ENCODE measurements at places on chromosomes 11 and 22.

GRCh38 chr11:111441443-111441842 lies 62.4 kb upstream of the POU2AF1 start:
- peak; percentile 48 for DNase-seq

GRCh38 chr22:39958009-39958711 lies 2.0 kb upstream of the TMA7B start:
- no peak for DNase-seq

GRCh38 chr11:76456571-76456970 lies 11.8 kb downstream of the EMSY start:
- DNase-seq, result no peak

DNA sequence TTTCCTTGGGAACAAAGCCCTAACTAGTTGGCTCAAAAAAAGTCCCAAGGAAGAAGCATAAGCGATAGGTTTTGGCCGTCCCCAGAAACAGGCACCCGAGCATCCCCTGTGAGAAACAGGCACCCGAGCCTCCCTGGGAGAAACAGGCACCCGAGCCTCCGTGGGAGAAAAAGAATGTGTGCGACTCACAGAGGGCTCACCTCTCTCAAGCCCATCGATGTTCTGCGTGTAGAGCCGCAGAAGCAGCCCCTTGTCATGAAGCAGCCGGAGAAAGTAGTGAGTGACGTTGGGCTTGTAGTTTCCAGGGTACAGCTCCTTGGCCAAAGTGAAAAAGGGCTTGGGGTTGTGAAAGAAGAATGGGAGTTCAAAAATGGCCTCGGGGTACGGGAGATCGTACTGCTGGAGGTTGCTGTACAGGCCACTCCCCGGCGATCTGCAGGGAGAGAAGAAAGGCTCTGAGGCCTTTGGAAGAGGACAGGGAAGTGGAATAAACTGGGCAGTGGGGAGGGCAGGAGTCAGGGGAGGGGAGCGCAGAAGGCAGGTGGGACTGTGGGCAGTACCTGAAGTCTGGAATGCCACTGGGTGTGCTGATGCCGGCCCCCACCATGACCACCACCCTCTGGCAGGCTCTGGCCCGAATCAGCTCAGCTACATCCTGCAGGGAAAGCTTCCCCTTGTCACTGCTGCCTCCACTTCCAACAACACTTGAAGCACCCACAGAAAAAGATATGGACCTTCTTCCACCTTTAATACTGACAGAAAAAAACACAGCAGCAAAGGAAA lies 3.2 kb downstream of the SIRT3 start:
- DNase-seq, result no peak

GRCh38 chr11:17770048-17770652 lies 35.6 kb downstream of the KCNC1 start:
- DNase-seq, result no peak

DNA sequence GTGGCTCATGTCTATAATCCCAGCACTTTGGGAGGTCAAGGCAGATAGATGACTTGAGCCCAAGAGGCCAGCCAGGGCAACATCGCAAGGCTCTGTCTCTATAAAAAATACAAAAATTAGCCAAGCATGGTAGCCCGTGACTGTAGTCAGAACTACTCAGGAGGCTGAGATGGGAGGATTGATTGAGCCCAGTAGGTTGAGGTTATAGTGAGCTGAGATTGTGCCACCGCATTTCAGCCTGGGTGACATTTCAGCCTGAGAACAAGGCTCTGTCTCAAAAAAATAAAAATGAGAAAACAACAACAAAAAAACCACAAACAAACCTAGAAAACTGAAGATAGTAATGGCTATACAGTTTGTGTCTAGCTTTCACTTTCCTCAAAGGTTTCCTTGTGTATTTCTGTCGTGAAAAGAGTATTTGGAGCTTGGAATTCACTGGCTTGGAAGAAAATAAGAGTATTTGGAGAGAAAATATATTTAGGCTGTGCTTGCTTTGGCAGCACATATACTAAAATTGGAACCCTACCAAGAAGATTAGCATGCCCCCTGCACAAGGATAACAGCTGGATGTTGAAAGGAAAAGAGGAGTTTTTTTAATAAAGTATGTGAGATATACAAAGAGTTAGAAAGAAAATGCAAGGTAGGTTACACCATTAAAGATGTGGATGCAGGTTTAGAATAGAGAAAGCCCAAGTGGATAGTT lies 3.9 kb upstream of the BIRC3 start:
- DNase-seq, result no peak

DNA sequence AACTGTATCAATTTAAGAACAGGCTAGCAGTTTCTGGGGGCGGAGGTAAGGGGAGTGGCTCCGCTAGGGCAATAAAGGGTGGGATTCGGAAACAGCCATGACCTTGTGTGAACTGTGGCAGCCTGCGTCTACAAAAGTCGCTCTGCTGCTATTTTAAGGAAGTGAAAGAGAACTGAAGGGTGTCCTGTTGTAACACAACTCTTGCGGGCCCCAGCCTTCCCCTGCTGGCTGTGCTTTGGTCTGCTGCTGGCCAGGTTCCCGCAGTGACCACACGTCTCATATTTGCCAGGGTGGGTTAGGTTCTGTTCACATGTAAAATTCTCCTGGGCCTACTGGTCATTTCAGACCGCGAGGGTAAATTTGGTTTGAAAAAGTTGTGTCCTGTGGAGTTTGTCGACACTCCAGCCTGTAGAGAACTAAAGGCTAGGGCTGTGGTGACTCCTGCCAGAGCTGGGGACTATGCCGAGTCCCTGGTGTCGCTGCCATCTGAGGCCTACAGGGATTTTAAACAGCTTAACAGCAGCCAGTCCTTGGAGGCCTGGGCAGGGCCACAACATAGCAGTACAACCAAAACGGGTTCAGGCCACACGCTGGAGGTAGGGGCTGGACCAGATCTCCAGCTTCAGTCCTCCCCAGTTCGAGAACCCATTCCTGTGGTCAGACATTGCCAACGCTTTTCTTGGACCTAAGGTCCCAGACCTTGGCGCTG lies 1.1 kb upstream of the PPFIBP2 start:
- DNase-seq, result peak; percentile 75

DNA sequence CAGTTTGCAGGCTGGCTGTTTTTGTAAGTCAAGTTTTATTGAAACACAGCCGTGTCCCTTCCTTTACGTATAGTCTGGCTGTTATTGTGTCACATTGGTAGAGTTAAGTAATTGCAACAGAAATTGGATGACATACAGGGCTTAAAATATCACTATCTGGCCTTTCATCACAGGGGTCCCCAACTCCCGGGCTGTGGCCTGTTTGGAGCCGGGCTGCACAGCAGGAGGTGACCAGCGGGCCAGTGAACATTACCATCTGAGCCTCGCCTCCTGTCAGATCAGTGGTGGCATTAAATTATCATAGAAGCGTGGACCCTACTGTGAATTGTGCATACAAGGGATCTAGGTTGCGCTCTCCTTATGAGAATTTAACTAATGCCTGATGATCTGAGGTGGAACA lies 31.7 kb downstream of the EXT2 start:
- DNase-seq, result no peak

GRCh38 chr11:132050577-132051165 lies 680.3 kb downstream of the NTM start:
- no peak for DNase-seq

GRCh38 chr11:20937826-20938225 lies 268.4 kb downstream of the NELL1 start:
- no peak for DNase-seq

DNA sequence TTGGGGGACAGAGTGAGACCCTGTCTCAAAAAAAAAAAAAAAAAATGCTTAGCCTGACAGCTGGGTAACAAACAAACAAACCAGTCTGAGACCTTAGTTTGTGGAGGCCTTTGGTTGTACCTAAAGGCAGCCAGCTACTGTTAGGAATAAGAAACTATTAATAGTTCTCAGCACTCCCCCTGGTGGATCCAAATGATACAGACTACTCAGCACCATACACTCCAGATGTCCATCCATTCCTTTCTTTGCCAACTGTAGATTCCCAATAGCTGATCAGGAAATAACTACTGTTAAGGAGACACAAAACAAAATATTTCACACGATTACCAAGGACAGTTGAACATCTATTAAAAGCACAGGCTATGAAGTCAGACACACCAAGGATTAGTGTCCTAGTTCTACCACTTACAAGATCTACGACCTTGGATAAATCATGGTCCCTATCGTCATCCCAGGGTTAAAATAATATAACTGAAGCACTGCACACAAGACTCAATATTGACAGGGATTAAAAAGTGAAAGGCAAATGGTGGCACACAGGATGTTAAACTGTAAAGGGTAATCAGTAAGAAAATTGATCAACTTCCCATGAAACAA lies 17.2 kb downstream of the CLDN25 start:
- peak; percentile 62 for DNase-seq

DNA sequence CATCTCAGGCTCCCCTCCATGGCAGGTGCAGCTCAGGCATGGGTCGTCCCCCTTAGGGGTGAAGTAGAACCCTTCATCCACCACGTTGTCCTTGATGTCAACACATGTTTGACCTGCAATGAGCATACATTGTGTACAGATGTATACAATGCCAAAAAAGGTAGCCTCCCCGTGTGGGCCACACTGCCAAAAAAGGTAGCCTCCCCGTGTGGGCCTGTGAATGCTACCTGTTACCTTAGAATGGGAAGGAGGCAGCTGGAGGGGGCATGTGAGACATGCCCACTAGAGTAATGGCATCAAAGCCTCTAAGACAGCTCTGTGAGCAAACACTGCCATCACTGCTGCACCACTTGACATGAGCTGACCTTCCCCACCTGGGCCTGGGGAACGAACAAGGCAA lies 73.7 kb downstream of the DGCR2 start:
- no peak for DNase-seq

- no peak for DNase-seq
Observed at GRCh38 chr11:92557879-92558278, 333.3 kb downstream of the FAT3 start.

GRCh38 chr11:8234910-8235309 lies 28.8 kb downstream of the LMO1 start:
- DNase-seq, result no peak

DNA sequence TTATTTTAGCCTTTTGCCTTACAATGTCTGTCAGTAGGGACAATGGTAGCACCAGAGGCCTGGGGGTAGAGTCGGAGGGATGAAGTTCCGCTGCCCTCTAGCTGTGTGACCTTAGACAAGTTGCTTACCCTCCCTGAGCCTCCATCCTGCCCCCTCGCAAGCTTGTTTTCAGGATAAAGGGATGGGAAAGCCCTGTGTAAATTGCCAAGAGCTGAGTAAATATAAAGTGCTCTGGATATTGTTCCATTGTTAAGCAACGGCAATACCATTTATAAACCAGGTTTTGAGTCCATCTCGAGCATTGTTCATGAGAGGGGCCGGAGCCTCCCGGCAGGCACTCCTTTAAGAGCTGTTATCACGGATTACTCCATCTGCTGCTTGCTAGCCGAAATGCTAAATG lies 72.9 kb downstream of the ZBTB16 start:
- no peak for DNase-seq

DNA sequence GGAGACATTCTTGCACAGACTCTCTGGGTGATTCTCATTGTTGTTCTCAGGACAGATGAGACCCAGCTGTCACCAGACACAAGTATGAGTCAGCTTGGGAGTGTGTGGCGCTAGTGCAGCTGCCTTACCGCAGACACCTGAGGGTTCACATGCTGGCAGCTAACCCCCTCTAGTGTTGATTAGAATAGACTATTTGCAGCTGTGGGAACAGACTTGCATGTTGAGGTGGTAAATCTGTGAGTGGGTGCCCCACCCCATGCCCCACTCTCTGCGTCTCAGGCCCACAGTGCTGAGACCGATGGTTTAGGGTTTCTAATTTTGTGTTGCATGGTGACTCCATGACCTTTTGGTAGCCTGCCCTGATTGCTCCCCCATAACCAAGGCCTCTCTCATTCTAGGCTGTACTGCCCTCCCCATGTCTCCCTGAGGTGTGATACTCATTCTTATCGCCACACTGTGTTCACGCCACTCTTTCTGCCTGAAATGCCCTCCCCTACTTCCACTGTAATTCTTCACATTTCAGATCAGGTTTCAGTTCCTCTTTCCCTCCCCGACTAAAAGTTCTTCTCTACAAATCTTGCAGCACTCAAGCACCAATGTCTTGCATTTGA lies 73.7 kb upstream of the KIRREL3 start:
- DNase-seq, result peak; percentile 67

GRCh38 chr11:91563176-91563575 lies 661.4 kb upstream of the FAT3 start:
- no peak for DNase-seq

DNA sequence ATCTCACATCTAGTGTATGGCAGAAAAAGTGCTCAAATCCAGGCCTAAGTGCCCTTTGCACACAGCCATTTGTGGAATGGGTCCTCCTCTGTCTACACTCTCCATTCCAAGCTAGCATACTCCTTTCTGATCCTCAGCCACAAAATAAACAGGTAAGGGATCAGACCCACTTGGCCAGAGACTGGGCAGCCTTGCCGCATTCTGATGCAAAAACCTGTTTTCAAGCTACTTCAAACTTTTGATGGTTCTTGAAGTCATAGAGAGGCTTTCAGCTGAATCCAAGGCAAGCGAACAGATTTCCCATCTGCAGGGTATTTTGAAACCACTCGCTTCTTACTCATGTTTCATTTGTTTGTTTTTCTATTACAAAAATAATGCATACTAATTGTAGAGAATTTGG lies 136.6 kb upstream of the NAV2 start:
- no peak for DNase-seq

GRCh38 chr11:134604886-134605285 lies 192.8 kb upstream of the B3GAT1 start:
- DNase-seq, result no peak

- peak; percentile 57 for DNase-seq
Observed at GRCh38 chr11:9765320-9766101, 101.6 kb downstream of the SWAP70 start.

DNA sequence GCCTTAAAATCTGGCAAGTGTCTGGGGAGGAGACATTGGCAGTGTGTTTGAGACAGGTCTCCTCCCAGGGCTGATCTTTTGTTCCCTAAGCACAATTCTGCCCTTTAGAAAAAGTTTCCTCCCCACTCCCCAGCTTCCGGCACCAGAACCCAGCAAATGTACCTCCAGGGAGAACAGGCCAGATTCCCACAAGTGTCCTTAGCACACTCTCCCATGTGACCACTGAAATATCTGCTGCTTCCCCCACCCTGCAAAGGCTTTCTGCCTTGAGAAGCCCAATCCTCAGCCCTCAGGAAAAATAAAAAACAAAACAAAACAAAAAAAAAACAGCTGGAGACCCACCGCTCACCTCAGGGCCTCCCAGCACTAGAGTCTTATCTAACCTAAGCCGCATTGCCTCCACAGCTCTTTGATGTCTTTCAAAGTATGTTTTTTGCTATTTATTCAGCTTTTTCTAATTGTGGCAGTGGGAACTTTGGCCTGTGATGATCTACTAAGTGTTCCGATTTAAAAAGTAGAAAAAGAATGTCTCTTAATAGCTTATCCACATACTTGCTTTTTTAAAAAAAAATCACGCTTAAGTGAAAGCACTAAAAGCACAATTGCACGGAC lies 29.0 kb upstream of the FBLN1 start:
- no peak for DNase-seq

GRCh38 chr11:12234221-12234620 lies 123.8 kb downstream of the MICAL2 start:
- DNase-seq, result no peak

GRCh38 chr11:66543263-66544107 lies 2.4 kb downstream of the ZDHHC24 start:
- DNase-seq, result peak; percentile 72
